ENCODE measurements at places on chromosomes 7 and 10. TPM values are rescaled to one million over a fixed set of nuclear protein-coding genes. Genes with fewer than 3 reads are reported as not detected.

The C7orf57 gene
- total RNA-seq: 0.09 TPM

The SLC18A3 gene
- not detected for total RNA-seq

The AKR1C1 gene
- 116 TPM for total RNA-seq

The LIPF gene
- total RNA-seq: not detected

The H2BK1 gene
- not detected for total RNA-seq

The DNAJC12 gene
- total RNA-seq: 1.1 TPM

The TMEM176B gene
- not detected for total RNA-seq

The NKX1-2 gene
- not detected for total RNA-seq

The CCDC172 gene
- not detected for total RNA-seq

The CNPY1 gene
- total RNA-seq: not detected

The FEZF1 gene
- total RNA-seq: not detected

The OGDHL gene
- under 0.01 TPM for total RNA-seq

The RAMP3 gene
- not detected for total RNA-seq

The VENTX gene
- total RNA-seq: not detected

The PDK4 gene
- total RNA-seq: 0.72 TPM

The PNLIP gene
- not detected for total RNA-seq

The TET1 gene
- 9.3 TPM for total RNA-seq

The GFRA1 gene
- total RNA-seq: 0.18 TPM

The VAX1 gene
- total RNA-seq: not detected

The ATXN7L1 gene
- 13.8 TPM for total RNA-seq

The CAMK1D gene
- 2.3 TPM for total RNA-seq

The VSTM4 gene
- total RNA-seq: 4.7 TPM

The CEP41 gene
- 21.6 TPM for total RNA-seq

The COX15 gene
- 44.2 TPM for total RNA-seq

The STEAP1B gene
- total RNA-seq: 38.6 TPM

The FXYD4 gene
- not detected for total RNA-seq

The KNDC1 gene
- total RNA-seq: 0.41 TPM

The NME8 gene
- not detected for total RNA-seq

Measured in fibroblast of the aortic adventitia (primary cell).